ENCODE measurements at places on chromosomes 2 and 18.

DNA sequence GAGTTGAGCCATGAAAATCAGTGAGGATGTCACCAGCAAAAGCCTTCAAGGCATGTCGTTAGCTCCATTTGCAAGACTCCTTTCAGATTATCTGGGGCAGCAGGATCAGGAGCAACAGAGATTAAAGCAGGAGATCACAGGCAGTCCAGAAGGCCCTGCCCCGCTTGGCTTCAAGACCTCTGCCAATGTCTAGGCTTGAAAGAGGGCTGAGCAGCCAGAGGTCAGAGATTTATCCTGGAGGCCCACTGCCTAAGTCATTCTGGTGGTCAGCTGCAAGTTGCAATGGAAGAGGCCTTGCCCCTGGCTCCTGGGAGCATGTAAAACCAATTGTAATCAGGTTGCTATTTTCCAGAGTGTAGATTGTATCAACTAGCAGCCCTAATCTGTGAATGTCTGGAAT, 416.5 kb downstream of the BCL11A start:
- no peak overlapping the region for H3K27ac ChIP-seq
- no peaks in the 10 kb centered on the region for H3K4me1 ChIP-seq
- no peak for DNase-seq
- no peaks in the 10 kb centered on the region for H3K36me3 ChIP-seq
- no peaks in the 10 kb centered on the region for H3K27me3 ChIP-seq

DNA sequence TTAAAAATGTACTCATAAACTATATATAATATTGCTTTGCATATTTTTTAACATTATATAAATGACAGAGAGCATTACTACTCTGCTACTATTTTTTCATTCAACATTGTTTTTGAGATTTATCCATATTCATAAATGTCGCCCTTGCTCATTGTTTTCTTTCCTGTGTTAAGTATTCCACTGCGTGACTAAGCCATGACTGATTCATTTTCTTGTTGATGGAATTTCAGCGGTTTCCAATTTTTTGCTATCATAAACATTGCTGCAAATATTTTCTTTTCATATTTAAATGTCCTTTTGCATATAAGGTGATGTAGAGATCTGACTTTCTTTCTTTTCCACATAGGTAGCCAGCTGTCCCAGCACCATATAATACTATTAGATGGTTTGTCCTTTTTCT, 57.6 kb downstream of the SFXN5 start:
- no peak for DNase-seq
- no peak overlapping the region for H3K27ac ChIP-seq
- H3K4me3 ChIP-seq: no peak overlapping the region
- H3K4me1 ChIP-seq: no peaks in the 10 kb centered on the region
- peaks cover 9% of the 10 kb centered on the region for H3K36me3 ChIP-seq
- H3K27me3 ChIP-seq: no peaks in the 10 kb centered on the region

DNA sequence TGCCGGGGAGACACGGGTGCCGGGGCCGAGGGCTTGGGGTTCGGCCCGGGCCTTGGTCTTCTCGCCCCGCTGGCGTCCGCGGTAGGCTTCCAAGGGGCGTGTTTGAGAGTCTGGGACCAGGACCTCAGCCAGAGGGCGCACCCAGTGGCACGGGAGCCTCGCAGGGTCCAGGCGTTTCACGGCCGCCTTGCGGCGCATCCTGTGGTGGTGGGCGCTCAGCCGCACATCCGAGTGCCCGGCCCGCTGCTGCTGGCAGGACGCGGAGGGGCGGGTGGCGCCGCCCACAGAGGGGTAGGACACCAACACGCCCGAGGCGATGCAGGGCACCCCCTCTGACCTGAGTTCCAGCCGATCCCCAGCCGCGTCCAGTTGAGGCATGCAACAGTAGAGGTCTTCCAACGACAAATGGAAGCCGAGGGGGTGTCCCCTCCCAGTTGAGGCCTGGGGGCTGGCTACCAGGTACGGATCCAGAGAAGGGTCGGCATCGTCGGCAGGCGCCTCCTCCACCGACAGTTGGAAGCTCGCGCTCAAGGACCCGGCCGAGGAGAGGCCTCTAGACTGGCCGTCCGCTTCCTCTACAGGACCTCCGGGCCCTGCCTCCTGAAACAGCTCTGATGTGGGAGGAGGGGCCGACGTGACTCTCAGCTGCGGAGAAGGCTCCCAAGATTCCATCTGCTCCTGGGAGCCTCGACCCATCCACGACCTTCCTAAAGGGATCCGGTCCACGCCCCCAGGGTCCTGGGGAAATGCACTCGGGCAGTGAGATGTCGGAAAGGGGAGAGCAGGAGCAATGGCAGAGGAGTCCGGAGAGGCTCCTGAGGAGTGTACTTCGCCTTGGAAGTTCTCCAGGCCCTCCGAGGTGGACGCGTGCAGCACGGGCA, 6.3 kb downstream of the C2orf81 start:
- peak overlapping the region; percentile 68 for H3K27ac ChIP-seq
- no peaks in the 10 kb centered on the region for H3K36me3 ChIP-seq
- peak overlapping the region; percentile 56 for H3K4me3 ChIP-seq
- H3K27me3 ChIP-seq: no peaks in the 10 kb centered on the region
- H3K4me1 ChIP-seq: peaks cover 28% of the 10 kb centered on the region
- peak; percentile 82 for DNase-seq

GRCh38 chr2:240461471-240462072, 26.1 kb downstream of the GPC1 start:
- peaks cover 1% of the 10 kb centered on the region for H3K27me3 ChIP-seq
- DNase-seq: no peak
- no peak overlapping the region for H3K4me3 ChIP-seq
- H3K36me3 ChIP-seq: peaks cover 65% of the 10 kb centered on the region
- no peak overlapping the region for H3K27ac ChIP-seq
- H3K4me1 ChIP-seq: peaks cover 7% of the 10 kb centered on the region

GRCh38 chr2:36885605-36886004, 80.7 kb downstream of the STRN start:
- no peak overlapping the region for H3K4me3 ChIP-seq
- H3K4me1 ChIP-seq: peaks cover 2% of the 10 kb centered on the region
- H3K27me3 ChIP-seq: no peaks in the 10 kb centered on the region
- H3K36me3 ChIP-seq: peaks cover 49% of the 10 kb centered on the region
- no peak overlapping the region for H3K27ac ChIP-seq

DNA sequence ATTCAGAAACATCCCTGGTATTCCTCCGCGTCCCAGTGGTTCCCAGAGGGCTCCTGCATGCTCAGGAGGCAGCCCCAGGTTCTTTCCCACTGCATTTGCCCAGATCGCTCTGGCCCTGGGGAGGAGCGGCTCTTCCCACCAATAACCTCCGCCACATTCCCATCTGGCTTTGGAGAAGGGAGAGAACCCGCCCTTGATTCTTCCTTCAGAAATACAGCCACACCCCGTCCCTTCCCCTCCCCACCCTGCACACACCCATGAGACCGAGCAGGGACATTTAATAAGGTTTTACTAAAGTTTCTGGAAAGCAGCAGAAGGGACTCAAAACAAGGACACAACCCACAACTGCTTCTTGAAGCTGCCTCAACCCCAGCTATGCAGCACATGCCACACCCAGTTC, 21.9 kb downstream of the ARID5A start:
- H3K27ac ChIP-seq: no peak overlapping the region
- no peak overlapping the region for H3K4me3 ChIP-seq
- H3K27me3 ChIP-seq: no peaks in the 10 kb centered on the region

Measured in stomach (tissue), 19 donors.